Stimulated activated CD4-positive, alpha-beta T cell treated with anti-CD3 and anti-CD28 coated beads, TNF-alpha, amount 100 ng/mL, for 48 hours (primary cell): ENCODE measurements at places on chromosomes 11 and 22.
A peak's percentile ranks its signal among the peaks of the same experiment; 100 is the strongest.

GRCh38 chr11:44865866-44866272 is 84.8 kb downstream of the TP53I11 start:
- no peak for DNase-seq

- DNase-seq, result no peak
Observed at GRCh38 chr11:69896250-69896649, 77.0 kb upstream of the FGF3 start.

- no peak for DNase-seq
Observed at GRCh38 chr11:131685206-131685605, 314.8 kb downstream of the NTM start.

DNA sequence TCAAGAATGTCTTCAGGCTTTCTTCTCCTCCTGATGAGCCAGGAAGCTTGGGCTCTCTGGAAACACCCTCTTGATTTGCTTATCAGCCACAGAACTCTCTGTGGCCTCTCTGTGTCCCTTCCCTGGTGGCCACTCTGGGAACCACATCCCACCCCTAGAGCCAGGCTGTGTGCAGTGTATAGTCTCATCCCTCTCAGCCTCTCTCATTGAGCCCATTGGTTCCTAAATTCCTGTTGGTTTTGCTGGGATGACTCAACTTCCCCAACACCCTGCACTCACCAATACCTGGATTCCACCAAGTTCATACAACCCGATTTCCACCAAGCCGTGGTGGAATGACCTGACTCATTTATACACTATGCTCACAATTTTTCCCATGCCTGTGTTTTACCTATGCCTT is 5.2 kb downstream of the IRAG1 start:
- DNase-seq, result no peak

DNA sequence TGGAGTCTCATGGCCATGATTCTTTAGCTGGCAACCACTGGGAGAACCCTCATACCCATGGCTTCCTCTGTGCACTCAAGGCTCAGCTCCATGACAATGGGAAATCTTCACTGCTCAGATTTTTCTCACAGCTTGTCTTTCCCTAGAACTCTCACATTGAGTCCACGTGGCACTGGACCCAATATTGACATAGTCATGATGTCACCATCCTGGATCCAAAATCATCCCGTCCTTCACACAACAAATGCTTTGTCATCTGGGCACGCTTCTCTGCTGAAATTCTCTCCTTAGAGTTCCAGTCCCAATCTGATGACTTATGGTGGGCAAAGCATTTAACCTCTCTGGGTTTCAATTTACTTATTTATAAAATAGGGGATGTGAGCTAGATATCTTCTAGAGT is 37.7 kb upstream of the CD44 start:
- no peak for DNase-seq

DNA sequence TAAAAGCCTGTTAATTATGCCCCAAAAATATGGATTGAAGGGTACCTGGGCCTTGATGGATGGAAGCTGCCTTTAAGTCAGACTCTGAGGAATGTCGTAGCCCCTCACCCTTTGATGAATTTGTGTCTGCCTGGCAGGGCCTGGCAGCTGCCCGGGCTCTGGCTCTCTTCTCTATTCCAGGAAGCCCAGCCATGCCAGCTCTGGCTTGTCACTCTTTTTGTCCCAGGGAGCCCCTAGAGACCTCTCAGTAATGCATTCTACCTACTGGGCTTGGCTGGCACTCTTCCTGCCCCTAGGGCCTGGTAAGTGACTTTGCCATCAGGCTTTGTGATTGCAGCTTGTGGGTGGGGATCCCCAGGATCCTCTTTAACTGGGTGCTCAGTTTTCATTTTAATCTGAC is 103.8 kb downstream of the GRIK4 start:
- no peak for DNase-seq

DNA sequence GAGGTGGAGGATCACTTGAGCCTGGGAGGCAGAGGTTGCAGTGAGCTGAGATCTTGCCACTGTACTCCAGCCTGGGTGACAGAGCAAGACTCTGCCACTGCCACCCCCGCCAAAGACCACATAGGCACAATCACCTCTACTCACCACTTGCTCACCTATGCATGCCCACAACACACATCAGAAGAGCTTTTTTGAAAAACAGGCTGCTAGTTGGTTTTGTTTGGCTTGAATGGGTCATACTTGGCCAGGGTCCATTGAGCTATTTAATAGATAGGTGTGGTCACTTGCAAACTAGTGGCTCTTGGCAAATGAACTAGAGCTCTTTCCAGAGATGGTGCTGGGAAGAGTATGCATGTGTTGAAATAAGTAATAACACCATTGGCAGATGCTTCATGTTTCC is 80.1 kb downstream of the EMSY start:
- DNase-seq, result no peak

DNA sequence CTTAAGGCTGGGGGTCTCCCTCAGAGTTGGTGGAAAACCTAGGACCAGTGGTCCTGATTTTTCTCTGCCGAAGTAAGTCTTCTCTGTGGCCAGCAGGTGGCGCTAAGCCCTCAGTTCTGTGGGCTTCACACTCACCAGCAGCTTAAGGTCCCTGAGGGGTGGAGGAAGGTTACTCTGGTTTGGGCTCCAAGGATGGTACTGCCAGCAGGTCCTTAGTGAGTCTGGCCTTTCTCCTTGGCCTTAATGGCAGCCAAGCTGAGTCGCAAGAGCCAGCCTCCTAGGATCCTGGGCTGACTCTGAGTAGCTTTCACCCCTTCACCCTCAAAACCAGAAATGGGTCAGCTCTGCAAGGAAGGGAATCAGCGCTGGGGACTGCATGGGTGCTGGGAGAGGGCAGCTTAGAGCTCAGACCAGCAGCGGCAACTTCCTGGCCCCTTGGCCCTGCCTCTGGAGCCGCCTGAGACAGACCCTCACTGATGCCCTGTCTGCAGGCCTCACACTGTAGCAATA is 4.4 kb downstream of the KCNJ11 start:
- peak; percentile 58 for DNase-seq

DNA sequence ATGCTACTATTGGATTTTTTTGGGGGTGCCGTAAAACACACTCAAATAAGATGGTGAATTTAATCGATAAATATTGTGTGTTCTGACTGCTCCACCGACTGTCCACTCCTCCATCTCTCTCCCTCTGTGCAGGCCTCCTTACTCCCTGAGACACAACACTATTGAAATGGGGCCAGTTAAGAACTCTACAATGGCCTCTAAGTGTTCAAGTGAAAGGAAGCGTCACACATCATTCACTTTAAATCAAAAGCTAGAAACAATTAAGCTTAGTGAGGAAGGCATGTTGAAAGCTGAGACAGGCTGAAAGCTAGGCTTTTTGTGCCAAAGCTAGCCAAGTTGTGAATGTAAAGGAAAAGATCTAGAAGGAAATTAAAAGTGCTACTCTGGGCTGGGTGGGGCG is 156.7 kb downstream of the CTTN start:
- no peak for DNase-seq

- DNase-seq, result no peak
Observed at GRCh38 chr11:76152741-76153570, 53.3 kb downstream of the WNT11 start.

DNA sequence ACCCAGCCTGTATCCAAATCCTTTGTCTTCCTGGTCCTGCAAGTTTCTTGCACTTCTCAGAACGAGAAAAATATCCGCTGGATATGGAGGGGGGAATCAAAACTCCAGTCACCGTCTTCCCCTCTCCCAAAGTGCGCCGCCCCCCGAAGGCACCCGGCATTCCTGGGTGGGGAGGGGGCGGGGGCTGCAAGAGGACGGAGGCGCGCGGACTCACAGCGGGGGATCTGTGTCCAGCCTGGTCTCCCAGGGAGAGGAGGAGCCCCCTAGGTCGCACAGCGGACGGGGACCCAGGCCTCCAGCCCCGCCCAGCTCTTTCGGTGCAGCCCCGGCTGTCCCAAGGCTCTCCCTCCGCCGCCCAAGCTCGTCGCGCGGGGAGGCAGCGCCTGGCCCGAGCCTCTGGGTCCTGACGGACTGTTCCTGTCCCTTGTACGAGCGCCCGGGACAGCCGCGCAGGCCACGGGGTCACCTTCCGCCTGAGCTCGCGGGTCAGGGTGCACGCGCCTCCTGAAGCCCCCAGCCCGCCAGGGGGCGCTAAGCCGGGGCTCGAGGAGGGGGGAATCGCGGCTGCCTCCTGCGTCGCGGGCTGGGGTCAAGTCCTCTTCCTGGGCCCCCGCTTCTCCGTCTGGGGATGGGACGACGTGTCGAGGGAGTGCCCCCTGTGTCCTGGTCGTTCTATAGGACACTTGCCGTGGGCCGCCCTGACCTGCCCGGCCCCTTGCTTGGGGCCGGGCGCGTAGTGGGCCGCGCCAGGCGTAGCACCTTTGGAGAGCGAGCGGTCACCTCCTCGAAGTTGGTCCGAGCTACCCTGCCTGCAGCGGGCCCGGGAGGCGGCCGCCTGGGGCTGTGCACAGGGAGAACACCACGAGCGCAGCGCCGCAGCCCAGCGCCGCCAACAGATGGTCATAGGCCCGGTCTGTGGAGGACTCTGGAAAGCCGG is 2.4 kb upstream of the WNT11 start:
- DNase-seq, result peak; percentile 44

GRCh38 chr11:36229091-36229705 is 60.0 kb downstream of the COMMD9 start:
- no peak for DNase-seq

DNA sequence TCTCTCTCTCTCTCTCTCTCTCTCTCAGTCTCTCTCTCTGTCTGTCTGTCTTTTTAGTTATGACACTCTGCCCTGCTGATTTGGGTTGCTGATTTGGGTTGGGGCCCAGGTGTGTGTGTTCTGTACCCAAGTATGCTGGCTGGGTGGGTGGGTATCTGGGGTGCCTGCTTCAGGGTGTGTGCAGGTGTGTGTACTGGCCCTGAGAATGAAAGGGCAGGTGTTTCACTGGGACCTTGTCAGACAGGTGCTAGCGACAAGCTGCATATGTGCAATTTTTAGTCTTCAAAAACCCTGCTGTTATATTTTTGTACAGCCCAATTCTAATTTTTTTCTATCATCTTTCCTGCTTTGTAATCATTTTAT is 943 bp downstream of the CSF2RB start:
- DNase-seq, result no peak

DNA sequence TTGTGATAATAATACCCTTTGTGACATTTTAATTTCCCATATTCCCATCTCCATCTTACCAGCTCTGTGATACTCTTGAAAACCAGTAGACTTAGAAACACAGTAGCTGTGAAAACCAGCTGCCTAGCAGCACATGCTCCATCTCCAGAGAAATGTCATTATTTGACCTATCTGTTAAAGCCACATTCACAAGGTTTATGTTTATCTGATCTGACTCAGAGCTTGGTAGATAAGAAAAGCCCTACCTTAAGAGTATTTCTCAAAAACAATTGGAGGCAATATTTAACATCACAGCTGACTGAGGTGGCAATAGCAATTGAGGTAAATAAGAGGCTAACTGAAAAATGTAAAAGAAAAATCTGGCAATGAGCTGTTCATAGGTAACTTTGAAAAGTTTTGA is 8.1 kb upstream of the ANO3 start:
- DNase-seq, result no peak

DNA sequence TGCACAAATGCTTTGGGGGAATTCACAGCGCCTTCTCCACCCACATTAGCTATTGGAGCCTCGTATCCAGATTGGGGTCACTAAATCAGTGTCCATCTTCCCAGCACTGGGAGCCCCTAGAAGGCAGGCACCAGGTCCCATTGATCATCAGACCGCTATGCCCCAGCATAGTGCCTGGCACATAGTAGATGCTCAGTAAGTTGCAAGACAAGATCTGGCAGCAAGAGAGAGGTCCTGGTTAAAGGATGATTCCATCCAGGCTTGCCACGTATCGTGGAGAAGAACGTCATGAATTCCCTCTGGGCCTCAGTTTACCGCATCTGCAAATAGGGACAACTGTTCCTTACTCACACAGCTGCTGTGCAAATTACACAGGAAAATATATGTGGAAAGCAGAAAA is 1.7 kb downstream of the TMEM184B start:
- no peak for DNase-seq

DNA sequence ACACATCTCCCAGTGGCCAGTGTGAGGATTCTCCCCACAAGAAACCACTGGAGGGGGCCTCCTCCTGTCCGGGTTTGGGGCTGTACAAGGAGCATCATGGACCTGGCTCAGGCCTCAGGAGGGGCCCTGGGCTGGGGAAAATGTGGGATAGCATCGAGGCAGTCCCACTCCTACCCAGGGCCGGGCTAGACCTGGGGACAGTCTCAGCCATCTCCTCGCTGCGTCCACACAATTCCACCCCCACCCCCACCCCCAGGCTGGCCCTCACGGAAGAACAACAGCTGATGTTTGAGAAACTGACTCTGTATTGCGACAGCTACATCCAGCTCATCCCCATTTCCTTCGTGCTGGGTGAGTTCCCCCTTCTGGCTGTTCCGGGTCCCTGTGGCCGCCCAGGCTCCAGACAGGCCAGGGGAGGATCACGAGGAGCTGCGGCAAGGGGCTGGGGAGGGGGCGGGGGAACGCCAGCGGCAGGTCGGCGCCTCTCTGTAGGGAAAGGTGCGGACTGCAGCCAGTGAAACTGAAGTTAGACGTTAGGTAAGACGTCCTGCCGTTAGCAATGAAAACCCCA is 4.8 kb downstream of the BEST1 start:
- no peak for DNase-seq

GRCh38 chr11:35373284-35373933 is 45.9 kb downstream of the SLC1A2 start:
- DNase-seq, result no peak

DNA sequence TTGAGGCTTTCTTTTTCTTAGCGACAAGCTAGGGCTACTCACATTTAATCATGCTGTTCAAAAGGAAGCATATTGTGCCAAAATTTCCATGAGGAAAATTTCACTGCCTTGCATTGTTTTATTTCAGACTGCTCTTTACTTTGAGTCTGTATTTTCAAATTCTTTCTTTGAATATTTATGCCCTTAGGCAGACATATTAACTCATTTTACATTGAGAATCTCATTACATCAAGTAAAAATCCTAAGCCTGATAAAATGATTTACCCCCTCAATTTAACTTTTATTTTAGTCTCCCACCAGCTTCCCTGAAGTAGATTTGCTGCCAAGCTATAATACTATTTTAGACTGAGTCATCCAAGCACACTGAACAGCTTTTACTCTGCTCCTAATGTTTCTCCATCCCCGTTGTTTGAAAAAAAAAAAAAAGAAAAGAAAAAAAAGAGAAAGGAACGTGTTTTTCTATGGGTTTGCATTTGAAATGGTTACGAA is 189.3 kb upstream of the MTMR2 start:
- no peak for DNase-seq

DNA sequence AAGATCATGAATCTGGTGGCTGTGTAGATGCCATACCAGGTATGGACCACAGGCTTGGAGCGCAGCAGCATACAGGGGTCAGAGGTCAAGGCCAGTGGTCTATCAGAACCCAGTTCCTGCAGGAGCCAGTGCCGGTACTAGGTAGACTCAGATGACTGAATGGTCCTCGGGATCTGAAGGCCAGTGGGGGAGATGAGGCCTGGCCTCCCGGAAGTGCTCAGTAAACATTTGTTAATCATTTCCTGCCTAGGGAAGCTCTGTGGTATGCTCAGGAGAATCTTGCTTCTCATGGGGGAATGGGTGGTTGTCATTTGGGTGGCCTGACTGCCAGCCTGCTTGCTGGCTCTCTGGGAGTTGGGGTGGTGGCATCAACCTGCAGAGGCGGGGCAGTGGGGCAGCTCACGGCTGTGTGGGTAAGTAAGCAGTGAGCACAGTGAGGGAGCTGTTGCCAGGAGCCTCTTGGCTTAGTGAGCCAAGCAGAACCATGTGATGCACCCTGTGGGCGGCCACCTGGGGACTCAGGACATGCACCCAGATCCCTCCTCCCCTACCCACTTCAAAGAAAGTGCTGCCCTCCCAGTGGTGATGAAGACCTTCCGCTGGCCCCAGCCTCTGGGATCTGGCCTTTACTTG is 33.0 kb downstream of the PTPRJ start:
- peak; percentile 56 for DNase-seq
